ENCODE measurements at places on chromosomes 2 and 18. TPM values are rescaled to one million over a fixed set of nuclear protein-coding genes. Genes with fewer than 3 reads are reported as not detected.

The SERPINB10 gene
- not detected for total RNA-seq

The ABHD1 gene
- 0.54 TPM for total RNA-seq

The DSC2 gene
- 7.2 TPM for total RNA-seq

The TUBB8B gene
- not detected for total RNA-seq

The HAAO gene
- total RNA-seq: 2.7 TPM

The PCBP1 gene
- 29.2 TPM for total RNA-seq

The GCC2 gene
- total RNA-seq: 41.7 TPM

The CHST9 gene
- total RNA-seq: 6.8 TPM

The UGT1A8 gene
- total RNA-seq: not detected

GRCh38 chr2:149666809-149667320 lies 79.3 kb upstream of the MMADHC start:
- no peak for DNase-seq

DNA sequence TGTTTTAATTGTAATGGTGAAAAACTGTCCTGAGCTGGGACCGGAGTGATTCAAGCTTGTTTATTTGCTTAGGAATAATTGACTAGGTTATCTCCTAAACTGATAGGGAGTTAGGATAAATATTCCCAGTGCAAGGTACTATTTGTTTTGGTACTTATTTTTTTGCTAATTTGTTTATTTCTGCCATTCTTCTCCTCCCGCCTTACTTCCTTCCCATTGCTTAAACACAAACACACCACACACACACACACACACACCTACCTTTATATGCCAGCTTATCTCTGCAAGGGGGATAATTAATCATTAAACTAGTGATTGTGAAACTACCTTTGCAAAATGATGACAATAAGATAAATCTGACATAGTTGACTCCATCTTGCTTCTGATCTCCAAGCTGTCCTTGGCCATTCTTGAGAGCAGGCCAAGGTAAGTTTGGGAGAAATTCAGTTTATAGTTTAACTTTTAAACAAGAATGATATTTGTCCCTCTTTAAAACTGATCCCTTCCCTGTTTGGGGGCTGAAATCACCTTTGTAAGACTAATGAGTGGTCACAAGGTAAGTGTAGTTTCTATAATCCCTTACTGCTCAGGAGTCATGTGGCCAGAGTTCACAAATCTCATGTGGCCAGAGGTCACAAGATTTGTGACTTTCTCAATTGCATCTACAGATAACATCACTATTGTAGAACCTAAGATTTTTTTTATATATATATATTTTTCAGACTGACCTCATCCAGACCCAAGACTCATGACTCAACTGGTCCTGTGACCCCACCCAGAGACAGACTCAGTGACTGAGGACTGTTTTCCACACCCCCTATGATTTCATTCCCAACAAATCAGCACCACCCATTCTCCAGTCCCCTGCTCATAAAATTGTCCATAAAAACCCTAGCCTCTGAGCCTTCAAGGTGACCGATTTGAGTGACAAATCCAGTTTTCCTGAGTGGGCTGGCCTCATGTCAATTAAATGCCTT lies 83.1 kb upstream of the LRRTM4 start:
- DNase-seq: no peak

DNA sequence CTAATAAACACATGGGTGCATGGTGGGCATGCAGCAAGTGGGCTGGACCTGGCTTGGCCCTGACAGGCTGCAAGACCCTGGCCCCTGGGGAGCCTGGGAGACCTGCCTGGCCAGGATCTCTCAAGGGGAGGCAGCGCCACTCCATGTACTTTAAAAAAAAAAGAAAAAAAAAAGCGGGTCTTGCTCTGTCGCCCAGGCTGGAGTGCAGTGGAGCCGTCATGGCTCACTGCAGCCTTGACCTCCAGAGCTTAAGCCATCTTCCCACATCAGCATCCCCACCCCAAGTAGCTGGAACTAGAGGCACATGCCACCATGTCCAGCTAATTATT lies 29.5 kb upstream of the SEMA4C start:
- no peak for DNase-seq

DNA sequence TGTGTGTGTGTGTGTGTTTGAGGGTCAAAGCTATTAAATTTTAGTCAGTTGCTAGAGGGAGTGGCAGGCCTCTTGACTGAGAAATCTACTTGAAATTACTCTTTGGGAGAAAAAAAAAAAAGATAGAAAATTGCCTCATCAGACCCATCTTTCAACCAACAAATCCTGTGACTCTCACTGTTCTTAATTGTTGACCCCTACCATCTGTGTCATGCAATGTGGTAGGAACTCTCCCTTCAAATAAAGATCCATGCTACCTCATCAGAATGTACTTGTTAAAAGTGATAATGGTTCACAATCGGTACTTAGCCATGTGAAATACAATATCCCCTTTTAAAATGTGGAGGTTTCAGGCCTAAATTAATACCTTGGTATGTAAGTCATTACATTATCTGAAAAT lies 670.8 kb upstream of the FANCL start:
- DNase-seq: no peak

GRCh38 chr2:54444503-54444902 lies 11.6 kb upstream of the SPTBN1 start:
- no peak for DNase-seq

DNA sequence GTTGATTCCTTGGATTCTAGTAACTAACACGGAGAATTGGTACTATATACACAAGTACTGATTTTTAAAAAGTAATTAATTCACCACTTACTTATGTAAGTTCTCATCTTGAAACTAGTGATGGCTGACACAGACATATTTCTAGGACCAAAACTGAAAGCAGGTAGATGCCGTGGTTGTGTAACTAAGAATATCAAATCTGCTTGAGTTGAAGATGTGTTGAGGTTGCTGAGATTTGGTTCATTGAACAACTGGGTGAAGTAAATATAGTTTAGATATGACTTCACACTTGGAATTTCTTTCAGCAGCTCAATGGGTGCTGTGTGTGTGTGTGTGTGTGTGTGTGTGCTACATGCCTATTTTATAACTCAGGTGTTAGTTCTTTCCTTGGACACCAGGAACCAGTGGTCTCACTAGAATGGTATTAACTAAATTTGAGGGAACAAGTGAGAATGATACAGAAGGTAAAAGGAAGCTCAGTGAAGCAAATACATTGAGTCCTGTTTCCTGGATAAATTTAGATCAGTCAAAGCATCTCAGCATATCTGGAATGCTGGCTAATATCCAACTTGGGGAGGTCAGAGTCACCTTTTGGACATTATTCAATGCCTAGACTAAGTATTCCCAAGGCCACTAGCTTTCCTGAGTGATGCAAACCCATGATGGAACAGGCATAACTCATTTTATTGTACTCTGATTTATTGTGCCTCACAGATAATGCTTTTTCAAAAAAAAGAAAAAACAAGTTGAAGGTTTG lies 110.7 kb upstream of the ZEB2 start:
- no peak for DNase-seq

- DNase-seq: no peak
These were observed 129.1 kb downstream of the TSN start for GRCh38 chr2:121884511-121884921.

GRCh38 chr2:96157649-96158553 lies 12.7 kb upstream of the DUSP2 start:
- no peak for DNase-seq

DNA sequence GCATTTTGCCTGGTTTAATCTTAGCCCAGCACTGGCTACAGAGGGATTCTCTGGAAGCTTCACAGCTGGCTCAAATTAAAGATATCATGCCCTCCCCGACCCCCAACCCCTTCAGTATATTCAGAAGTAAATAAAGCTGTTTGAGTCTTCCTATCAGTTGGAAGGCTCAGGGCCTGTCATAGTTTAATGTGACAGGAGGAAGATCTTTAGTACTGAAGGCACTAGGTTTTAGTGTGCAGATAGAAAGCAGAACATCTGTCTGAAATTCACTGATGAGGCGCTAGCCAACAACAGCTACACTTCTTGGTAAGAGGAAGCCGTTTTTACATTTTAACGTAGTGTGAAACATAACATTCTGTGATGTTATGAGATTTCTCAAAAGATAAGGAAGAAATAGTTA lies 969.1 kb upstream of the CDH2 start:
- no peak for DNase-seq

DNA sequence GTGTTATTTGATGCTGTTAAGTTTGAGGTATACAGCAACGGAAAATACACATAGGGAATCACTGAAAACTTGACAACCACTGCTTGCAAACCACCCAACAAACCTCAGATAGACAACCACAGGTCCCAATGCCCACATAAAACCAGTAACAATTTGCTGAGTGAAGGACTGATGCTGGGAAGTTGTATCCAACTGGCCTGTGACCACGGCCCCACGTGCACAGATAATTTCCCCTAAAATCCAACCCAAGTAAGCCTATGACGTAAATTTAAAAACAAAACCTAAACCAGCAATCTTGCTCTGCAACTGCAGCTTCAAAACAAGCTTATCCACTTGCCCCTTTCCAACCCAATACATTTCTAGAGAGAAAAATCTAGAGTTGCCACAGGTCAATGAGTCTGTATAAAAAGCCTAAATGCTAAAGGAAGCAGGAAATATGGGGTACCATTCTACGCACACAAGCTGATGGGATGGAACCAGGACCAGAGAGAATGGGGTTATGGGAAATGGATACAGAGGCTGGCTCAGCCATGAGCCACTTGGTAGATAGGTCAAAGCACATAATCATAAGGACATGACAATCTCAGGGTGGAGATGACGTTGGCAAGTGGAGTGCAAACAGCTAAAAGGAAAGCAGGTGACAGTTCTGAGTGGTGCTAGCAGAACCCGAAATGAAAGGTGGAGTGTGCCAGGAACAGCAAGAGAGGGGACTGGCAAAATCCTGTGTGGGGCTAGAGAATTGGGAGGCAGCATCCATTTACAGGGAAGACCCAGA lies 27.8 kb upstream of the CREB1 start:
- DNase-seq: no peak

DNA sequence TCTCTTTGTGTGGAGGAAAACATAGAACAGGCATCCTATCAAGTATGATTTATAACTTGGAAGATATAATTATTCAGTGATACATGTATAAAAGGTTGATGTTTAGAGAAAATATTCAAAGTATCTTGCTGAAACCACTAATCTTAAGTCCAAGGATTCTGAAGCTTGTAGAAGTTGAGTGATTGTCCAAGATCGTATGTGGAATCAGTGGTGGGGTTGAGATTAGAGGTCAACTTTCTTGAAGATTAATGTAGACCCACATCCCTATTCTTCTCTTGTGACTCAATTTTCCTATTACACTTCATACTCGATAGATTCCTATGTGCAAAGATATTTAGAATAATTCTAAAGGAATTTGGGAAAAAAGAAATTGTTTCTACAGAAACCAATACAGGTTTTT lies 1565.9 kb upstream of the ACVR2A start:
- DNase-seq: no peak

DNA sequence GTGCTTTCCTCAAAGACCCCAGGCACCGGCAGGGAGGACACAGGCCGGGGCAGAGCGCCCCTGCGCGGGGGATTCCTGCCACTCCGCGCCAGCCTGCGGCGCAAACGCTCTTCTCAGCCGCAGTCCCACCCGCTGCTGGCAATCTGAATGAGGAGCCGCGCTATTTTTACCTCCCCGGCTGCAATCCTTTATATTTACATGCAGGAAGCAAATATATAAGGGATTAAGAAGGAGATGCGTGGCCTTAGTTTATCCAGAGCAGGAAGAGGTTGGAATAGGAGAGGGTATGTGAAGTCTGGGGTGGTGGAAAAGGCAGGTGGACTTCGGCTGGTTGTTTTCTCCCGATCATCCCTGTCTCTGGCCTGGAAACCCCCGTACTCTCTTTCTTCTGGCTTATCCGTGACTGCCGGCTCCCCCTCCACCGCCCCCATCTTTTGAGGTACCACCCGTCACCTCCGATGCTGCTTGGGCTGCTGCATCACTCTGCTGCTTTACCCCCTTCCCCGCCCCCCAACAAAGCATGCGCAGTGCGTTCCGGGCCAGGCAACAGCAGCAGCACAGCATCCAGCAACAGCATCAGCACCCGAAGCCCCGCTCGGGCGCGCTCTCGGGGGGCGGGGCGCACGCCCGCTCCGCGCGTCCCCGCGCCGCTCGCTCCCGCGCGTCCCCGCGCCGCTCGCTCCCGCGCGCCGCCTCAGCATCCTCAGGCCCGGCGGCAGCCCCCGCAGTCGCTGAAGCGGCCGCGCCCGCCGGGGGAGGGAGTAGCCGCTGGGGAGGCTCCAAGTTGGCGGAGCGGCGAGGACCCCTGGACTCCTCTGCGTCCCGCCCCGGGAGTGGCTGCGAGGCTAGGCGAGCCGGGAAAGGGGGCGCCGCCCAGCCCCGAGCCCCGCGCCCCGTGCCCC lies at the start of gene ADAM23:
Gene ADAM23, plus strand, starts transcription at position 700 of the 902 bp plus-strand sequence. CDS start 335 bp downstream, outside the sequence.
- DNase-seq: peak; percentile 96

GRCh38 chr2:225488743-225489142 lies 89.2 kb downstream of the NYAP2 start:
- DNase-seq: no peak

DNA sequence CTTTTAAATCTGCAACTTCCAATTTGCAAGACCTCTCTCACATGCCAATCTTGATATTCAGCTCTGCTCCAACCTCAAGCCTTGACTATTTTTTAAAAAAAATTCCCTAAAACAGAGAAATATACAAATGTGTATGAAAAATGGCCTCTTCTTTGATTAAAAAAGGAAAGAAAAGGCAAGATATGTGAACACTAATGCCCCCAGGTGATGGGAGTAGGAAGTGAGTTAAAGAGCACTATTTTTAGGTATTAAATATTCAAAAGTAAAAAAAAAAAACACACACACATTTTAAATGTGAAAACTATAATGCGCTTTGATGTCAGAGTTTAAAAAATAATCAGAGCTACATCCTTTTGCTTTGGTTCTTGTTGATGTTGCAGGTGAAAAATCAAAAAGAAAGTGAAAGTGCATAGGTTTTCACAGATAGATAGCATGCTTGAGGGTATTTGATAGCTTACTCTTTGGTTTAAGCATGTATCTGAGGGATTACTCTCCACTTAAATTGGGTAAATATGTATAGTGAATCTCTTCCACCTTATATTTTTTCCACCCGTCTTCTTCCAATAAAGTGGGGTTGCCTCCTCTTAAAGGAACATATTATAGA lies 406.0 kb upstream of the POU3F3 start:
- DNase-seq: no peak

DNA sequence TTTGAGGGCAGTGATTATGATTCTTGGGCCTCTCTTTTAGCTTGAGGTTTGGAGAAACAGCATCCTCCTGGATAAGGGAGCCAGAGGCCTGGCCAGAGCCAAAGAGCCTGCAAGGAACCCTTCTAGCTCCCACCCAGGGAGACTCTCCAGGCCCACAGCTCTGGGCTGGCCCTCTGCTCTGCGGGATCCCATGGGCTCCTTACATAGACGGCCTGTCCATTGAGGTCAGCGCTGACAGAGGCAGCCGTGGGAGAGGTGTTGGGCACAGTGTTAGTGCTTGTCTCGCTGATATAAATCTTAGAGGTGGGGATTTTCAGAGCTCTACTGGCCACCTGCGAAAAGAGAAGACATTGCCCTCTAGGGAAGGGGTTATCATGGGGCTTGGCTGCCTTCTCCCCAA lies 67.2 kb downstream of the XDH start:
- no peak for DNase-seq

DNA sequence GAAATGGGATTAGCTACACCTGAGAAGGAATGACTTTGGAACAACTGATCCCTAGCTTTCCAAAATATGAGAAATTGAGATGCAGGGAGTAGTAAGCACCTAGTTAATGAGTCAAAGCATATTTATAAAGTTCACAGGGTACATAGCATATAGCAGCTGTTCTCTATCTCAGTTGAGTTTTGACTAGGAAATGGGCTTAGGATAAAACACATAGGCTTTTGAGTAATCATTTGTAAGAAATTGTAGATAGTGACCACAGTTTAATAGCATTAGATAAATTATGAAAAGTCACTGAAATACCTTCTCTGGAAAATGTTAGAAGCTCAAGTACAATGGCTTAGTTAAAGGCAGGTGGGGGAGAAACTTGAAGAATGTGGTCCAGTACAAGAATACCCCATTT lies 444.7 kb upstream of the TNP1 start:
- no peak for DNase-seq

- DNase-seq: no peak
These were observed 262.6 kb downstream of the AGAP1 start for GRCh38 chr2:235756491-235756890.
